Lower lobe of right lung (tissue), 2 donors: ENCODE measurements at places on chromosomes 3 and 15. TPM values are rescaled to one million over a fixed set of nuclear protein-coding genes. Genes with fewer than 3 reads are reported as not detected.

GRCh38 chr15:38300395-38300794, 47.8 kb downstream of the SPRED1 start:
- no peak for DNase-seq

Gene TPRG1
- total RNA-seq = 23.4 TPM

- DNase-seq = peak; percentile 37
Measured at GRCh38 chr3:158103081-158103886, 2.9 kb downstream of the SHOX2 start.

Gene GOLGA6D
- total RNA-seq = not detected

GRCh38 chr15:62447742-62448141, 282.7 kb upstream of the C2CD4B start:
- DNase-seq = no peak

- DNase-seq = no peak
Measured at GRCh38 chr3:105415951-105416350, 49.2 kb downstream of the ALCAM start.

- no peak for DNase-seq
Measured at GRCh38 chr15:78684657-78685056, 43.6 kb upstream of the CHRNB4 start.

- no peak for DNase-seq
Measured at GRCh38 chr15:96053781-96054428, 276.6 kb upstream of the NR2F2 start.

GRCh38 chr3:42613462-42613861, 13.0 kb downstream of the NKTR start:
- DNase-seq = no peak

Gene CCNB2
- 2.0 TPM for total RNA-seq

GRCh38 chr3:11014253-11014652, 21.7 kb downstream of the SLC6A1 start:
- DNase-seq = no peak

DNA sequence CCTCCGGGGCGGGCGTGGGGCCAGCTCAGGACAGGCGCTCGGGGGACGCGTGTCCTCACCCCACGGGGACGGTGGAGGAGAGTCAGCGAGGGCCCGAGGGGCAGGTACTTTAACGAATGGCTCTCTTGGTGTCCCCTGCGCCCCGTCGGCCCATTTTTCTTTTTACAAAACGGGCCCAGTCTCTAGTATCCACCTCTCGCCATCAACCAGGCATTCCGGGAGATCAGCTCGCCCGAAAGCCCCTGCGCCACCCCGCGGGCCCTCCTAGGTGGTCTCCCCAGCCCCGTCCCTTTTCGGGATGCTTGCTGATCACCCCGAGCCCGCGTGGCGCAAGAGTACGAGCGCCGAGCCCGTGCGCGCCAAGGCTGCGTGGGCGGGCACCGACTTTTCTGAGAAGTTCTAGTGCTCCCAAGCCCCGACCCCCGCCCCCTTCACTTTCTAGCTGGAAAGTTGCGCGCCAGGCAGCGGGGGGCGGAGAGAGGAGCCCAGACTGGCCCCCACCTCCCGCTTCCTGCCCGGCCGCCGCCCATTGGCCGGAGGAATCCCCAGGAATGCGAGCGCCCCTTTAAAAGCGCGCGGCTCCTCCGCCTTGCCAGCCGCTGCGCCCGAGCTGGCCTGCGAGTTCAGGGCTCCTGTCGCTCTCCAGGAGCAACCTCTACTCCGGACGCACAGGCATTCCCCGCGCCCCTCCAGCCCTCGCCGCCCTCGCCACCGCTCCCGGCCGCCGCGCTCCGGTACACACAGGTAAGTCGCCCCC, at the start of gene THBS1:
TSS of gene THBS1 (plus strand) at position 595 of the 757 bp plus-strand sequence. CDS start 779 bp downstream, outside the sequence.
- DNase-seq = peak; percentile 92

GRCh38 chr3:156750874-156751245, 75.3 kb upstream of the LEKR1 start:
- DNase-seq = no peak

DNA sequence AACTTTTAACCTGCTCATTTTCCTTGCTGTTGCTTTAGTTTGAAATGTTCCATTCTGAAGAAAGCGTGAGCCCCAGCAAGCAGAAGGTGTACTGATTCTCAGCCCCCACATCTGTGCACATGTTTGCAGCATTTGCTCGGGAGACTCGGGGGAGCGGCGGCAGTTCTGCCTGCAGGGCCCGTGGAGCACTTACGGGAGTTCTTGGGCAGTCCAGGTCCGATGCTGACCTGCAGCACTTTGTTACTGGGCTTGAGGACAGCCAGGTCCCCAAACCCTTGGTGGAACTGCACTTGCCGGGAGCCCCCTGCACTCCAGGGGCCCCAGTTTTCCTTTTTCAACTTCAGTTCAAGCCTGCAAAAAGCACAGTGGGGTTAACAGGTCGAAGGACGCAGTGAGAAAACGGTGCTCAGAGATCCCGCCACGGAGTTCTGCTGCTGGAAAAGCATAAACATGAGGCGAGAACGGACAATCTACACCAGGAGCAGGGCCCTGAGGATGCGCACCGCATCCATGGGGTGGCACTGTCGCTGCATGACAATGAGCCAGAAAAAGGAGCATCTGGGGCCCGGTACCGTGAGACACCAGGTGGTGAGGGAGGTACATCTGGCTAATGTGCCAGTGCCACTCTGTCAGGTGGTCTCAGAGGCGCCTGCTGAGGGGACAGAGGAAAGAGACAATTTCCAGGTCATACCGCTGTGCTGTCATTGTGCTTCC, 45.6 kb upstream of the LDHAL6B start:
- no peak for DNase-seq

Gene GPR62
- total RNA-seq = not detected

DNA sequence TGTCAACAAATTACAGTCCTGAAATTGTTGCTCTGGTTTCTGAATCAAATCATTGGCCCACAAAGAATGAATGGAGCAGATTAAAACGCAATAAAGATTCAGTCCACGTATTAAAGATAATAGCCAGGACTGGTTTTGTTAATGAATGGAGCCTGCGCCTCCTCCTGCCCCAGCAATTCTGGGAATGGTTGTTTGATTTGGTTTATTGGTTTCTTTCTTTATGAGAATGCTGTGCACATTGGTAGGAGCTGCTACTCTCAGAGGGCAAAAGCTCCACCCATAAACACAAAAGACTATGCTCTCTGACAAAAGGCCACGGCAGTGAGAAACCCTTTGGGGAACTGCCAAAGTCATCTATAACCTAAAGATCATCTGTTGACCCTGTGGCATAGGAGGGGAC, 261.1 kb downstream of the ABHD5 start:
- no peak for DNase-seq

- peak; percentile 83 for DNase-seq
Measured at GRCh38 chr3:16247282-16248061, 17.3 kb downstream of the DPH3 start.

DNA sequence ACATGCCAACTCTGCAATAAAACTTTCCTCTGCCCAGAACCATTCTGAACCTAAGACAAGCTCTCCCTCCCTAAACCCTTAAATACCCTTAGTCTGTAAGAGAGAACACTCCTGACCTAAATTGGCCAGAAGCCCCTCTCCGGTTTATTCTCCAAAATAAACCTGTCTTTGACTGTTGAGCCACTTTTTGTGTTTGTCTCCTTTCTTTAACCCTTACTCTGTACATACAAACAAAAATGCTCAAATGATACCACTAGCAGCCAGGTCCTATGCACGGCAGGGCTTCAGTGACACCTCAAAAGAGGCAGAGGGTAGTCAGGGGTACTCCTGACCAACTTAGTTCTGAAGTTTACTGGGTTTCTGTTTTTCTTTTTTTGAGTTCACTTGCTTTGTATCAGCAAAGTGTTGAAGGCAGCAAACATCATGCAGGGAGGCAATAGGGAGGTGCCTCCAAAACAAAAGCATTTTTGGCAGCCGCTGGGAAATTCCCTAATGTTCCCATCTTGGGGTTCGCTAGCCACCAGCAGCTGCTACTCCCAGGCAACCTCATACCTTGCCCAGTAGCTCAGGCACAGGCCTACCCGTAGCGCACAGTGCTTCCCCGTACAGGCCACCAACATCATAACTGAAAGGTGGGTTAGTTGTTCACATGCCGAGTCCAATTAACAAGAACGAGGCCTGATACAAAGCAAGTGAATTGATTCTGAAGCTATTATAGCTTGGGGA, 62.9 kb upstream of the GCNT3 start:
- DNase-seq = no peak

Gene FMN1
- total RNA-seq = 38.8 TPM

Gene C3orf18
- total RNA-seq = 6.7 TPM

Gene PLCL2
- total RNA-seq = 12.1 TPM

GRCh38 chr3:38834110-38834509, 18.1 kb upstream of the SCN10A start:
- DNase-seq = no peak

Gene TYRO3
- total RNA-seq = 17.3 TPM

DNA sequence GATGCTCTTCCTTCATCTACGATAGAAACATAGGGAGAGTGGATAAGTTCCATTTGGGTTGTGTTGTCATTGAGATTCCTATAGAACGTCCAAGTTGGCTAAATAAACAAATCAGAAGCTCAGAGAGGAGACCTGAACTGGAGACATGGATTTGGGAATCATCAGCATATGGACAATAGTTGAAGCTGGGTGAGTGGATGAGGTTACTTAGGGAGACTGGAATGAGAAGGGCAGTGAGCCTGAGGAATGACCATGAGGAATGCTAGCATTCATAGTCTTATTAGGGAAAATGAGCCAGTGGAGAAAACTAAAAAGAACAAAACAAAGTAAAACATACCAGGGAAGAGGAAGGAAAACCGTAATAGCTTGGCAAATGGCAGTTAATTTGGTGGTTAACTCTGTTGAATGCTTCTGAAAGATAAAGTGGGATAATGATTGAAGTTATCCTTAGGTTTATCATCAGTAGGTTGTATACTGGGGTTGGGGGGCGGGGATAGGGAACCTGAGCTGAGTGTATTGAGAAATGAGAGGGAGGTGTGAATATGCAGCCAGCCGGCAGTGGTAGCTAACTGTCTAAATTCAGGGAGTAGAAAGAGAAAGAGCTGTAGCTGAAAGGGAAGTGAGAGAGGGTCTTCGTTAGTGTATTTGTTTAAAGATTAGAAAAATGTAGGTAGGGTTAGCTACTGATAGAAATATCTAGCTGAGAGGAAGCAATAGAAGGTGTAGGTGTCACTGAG, 74.6 kb downstream of the ARHGEF26 start:
- DNase-seq = no peak

DNA sequence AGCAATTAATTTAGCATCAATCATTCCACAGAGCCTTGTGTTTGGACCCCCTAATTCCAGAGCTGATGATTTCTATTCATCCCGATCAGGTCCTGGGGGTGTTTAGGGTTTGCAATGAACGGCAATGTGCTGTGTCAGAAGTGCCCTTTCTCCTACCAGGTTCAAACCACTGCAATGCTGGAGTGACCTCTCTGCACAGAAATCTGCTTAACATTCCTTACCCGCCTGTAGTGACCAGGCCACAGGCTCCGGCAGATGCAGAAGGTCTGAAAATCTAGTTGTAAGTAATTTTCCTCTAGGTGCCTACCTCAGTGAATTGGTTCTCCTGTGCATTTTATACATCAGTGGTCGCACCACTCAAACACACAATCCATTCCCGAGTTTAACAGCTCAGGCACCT, 725.3 kb upstream of the CFAP20DC start:
- no peak for DNase-seq

DNA sequence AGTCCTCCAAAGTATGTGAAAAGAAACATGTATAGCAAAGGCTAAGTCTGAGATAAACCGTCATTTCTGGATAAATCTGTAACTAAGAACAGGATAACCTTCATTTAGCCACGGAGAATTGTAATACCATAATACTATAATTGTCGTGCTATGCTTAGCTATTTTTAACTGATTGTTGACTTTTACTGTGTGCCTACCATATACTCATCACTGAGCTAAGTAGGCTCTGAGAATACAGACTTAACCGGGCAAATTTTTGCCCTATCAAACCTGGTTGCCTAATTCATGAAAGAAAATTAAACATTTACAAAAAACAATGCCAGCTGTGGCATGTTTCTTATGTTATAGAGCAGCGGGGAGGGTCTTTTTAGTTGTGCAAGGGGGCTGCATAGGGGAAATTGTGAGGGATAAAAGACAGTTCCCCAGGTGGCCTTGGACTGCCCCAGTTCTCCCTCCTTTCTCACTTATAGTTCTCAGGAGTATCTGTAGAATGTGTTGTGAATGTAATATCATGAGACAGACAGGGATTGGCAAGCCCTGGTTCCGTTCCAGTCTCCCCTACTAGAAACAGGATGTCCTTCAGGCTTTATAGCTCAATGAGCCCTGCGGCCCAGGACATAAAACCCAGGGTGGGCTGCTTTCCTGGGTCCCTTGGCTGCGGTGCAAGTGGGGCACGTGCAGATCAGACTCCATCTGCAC, 318.5 kb downstream of the GBE1 start:
- DNase-seq = no peak

DNA sequence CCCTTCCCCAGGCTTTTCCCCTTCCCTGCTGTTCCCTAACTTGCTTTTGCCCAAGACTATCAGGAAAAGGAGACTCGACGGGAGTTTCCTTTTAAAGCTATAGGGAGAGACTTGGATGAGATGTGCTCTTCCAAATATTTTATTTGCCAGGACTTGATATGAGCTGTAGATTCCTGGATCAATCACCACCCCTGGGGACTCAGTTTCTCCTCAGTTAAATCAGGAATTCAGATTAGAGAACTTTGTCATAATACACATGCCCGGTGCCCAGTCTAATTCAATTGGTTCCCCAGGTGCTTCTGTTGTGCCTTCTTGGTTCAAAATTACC, 46.6 kb downstream of the SMAD6 start:
- DNase-seq = no peak

GRCh38 chr3:57956119-57956832, 51.9 kb upstream of the FLNB start:
- no peak for DNase-seq

DNA sequence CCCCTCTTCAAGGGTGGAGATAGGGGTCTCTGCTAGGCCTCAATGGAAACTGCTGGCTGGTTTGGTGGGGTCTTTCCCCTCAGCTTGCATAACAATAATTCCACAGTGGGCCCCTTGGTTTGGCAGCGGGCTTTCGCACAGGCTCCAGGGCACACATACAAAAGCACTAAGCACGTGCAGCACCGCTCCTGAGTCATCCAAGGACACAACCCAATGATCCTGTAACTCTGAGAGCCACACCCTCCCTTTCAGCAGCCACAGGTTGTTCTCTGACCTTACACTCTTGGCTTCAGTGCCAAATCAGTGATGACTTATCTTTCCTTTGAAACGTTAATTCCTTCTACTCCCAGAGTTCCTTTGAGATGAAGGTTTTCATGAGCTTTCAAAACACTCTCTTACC, 41.7 kb downstream of the DAPK2 start:
- no peak for DNase-seq

GRCh38 chr15:57375827-57376695, at the start of gene CGNL1:
Gene CGNL1 (plus strand): TSS chr15:57376505. CDS start chr15:57438000, 61,495 bp downstream.
- peak; percentile 56 for DNase-seq
